Stimulated activated CD4-positive, alpha-beta T cell treated with anti-CD3 and anti-CD28 coated beads, Interleukin-12 subunit alpha, Interleukin-12 subunit beta, amount 100 ng/mL, for 24 hours (primary cell): ENCODE measurements at places on chromosomes 11 and 22.

GRCh38 chr11:91174193-91174592 is 951.3 kb upstream of the CHORDC1 start:
- DNase-seq = no peak

GRCh38 chr22:45963821-45964220 is 13.1 kb downstream of the WNT7B start:
- DNase-seq = no peak

GRCh38 chr22:34913826-34914225 is 152.1 kb upstream of the ISX start:
- no peak for DNase-seq

DNA sequence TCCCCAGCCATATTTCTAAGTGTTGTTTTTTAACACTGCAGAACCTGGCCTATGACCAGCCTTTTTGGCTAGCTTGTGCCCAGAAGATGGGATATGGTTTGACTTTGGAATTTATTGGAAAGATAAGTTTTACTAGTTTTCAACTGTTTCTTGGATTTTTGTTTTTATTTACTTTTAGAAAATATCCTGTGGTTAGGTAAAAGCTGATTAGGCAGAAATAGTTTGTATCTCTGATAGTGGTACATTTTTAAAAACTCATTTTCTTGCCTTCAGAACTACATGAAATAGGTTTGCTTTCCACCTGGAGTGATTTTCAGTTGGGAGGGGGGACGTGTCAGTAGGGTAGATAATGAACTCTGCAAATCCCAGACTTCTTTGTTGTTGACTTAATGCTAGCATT is 91.3 kb upstream of the RASSF10 start:
- no peak for DNase-seq

GRCh38 chr11:21603886-21604285 is 589.0 kb upstream of the ANO5 start:
- DNase-seq = no peak

- DNase-seq = no peak
These were observed 83.4 kb downstream of the WNT7B start for GRCh38 chr22:45893516-45893915.

DNA sequence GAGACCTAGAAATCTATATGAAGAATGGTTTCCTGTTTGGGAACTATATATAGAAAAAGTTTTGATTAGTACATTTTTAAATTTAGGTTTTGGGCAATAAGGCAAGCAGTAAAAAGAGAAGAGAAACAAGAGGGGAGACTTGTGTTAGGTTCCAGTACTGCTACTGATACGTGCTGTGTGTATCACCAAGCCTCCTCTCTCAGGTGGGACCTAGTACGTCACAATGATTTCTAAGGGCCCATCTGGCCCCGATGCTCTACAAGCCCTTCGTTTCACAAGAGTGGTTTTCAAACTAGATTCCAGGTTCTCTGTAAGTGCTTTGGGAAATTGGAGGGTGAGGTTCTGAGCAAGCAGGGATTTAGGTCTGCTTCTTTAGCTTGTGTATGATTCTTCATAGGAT is 39.2 kb downstream of the USP35 start:
- no peak for DNase-seq

DNA sequence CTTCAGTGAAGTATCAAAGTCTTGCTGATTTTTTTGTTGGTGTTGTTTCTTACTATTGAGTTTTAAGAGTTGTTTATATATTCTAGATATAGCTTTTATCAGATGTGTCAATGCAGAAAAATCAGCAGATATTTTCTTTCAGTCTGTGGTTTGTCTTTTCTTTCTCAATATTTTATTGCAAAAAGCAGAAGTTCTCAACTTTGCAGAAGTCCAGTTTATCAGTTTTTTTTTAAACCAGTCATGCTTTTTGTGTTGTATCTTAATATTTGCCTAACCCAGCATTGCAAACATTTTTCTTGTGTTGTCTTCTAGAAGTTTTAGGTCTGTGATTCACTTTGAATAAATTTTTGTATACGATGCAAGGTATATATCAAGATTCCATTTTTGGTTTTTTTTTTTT is 7.0 kb downstream of the ASRGL1 start:
- no peak for DNase-seq

DNA sequence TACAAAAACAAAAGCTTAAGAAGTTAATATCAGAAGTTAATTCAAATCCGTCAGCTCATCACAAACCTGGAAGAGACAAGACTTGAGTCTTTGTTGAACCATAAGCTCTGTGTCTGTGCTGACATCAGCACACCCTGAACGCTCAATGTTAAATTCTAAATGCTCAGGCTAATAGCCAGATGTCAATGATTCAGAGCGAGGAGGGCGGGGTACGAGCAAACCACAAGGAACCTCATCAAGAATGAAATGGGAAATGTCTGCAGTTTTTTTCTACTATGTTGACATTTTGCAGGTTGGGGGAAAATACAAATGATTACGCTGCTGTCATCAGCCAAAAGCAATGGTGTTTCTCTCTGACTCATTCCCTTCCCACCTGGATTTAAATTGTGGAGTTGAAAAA is 1057.2 kb downstream of the NTM start:
- DNase-seq = no peak

- no peak for DNase-seq
These were observed 13.1 kb downstream of the CHID1 start for GRCh38 chr11:897253-898142.

DNA sequence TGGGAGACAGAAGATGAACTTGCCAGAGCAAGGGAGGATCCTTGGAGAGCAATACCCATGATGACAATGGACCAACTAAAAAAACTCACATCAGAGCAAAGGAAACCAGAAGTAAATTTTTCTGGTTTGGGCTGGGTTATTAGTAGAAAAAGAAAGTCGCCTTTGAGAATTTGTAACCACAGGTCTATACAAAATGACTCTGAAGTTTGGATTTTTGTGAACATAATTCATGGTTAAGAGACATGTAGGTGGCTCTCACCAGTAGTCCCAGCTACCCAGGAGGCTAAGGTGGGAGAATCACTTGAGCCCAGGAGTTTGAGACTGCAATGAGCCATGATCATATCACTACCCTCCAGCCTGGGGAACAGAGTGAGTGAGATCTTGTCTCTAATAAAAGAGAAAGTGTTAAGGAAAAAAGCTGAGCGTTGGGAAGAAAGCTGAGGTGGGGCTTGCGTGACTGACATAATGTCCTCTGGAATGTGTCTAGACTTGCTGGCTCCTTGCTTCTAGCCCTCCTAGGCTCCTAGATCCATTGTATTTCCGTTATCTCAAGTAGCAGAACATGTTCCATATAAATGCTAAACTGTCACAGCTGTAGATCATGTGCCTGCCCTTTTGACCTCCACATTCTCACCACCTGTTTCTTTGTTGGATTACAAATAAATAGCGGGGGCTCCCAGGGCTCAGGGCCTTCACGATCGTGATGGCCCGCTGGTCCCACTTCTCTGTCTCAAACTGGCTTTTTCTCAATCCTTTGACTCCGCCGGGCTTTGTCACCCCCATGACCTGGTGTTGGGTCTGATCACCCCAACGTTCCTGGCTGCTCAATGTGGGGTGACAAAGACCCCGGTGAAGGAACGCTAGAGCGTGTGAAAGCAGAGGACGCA is 56.2 kb upstream of the SC5D start:
- DNase-seq = no peak

DNA sequence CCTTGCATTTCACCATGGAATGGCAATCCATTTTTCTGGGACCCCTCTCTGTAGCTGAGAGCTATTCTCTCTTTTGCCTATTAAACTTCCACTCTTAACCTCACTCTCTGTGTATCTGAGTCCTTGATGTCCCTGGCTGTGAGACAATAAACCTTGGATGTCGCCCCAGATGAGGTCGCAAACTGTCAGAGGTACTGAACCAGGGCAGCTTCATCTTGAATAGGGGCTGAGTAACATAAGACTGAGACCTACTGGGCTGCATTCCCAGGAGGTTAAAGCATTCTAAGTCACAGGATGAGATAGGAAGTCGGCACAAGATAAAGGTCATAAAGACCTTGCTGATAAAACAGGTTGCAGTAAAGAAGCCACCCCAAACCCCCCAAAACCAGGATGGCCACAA is 68.0 kb downstream of the RSF1 start:
- DNase-seq = no peak

DNA sequence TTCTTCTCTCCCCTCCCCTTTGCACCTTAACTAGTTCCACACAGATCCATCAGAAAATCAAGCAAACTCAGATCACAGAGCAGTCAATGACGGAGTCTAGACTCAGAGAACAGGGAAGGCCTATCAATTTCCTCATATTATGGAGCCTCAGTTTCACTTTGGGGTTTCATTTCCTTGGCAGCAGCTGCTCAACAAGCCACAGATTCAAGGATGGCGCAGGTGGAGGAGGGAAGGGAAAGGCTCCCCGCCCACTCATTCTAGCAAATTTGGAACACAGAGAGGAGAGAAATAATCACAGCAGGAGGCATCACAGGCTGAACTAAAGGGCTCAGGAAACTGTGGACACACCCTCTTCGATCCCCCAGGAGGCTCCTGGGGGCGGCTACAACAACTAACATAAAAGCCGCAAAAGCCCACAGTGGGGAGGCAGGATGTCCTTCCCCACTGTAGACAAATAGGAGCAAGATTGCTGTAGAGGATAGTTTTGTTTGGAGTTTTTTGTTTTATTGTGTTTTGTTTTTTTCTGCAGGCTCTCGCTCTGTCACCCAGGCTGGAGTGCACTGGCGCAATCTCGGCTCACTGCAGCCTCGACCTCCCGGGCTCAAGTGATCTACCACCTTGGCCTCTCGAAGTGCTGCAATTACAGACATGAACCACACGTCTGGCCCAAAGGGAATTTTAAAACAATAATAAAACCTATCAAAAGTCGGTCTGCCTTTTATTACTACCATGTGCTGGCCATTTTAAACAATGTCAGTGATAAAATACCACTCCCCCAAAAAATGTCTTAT is 3.4 kb downstream of the PLAAT3 start:
- DNase-seq = no peak

- no peak for DNase-seq
These were observed 82.7 kb upstream of the TMEM45B start for GRCh38 chr11:129732941-129733340.

DNA sequence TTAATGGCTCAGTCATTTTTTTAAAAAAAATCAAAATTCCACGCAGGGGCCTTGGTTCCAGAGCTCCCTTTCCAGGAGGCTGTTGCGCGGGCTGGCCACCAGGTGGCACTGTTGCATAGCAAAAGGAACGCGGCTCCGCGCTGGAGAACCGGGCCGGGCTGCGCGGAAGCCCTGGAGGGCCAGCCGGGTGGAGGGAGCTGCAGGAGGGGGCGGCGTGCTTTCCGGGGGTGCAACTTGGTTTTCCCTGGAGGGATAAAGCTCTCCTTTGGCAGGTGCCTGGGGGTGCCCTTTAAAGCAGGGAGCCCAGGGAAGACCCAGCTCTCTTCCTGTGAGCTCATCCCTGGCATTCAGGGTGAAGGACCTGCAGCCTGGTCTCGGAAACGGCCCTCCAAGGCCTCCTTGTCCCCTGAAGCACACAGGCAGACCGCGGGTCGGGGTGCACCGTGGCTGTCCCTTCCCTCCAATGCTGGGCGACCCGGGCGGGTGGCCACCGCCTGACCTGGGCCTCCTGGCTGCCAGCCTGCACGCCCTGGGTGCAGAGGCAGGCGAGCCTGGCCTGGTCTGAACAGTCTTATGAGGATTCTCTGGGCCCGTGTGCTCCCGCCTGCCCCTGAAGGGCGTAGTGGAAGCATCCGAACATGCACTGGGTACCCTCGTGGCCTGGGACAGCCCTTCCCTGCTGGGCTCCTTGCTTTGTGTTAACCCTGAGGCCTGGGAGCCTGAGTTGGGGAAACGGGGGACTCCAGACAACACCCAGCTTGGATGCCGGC is 23.4 kb downstream of the KRTAP5-5 start:
- DNase-seq = peak; percentile 71

- no peak for DNase-seq
These were observed 12.9 kb downstream of the CD59 start for GRCh38 chr11:33723238-33723881.

- DNase-seq = no peak
These were observed 75.1 kb downstream of the KIRREL3 start for GRCh38 chr11:126925321-126926093.

- DNase-seq = no peak
These were observed 22.3 kb upstream of the A4GALT start for GRCh38 chr22:42742940-42743339.

- no peak for DNase-seq
These were observed 111.2 kb upstream of the ALX4 start for GRCh38 chr11:44421090-44421675.

DNA sequence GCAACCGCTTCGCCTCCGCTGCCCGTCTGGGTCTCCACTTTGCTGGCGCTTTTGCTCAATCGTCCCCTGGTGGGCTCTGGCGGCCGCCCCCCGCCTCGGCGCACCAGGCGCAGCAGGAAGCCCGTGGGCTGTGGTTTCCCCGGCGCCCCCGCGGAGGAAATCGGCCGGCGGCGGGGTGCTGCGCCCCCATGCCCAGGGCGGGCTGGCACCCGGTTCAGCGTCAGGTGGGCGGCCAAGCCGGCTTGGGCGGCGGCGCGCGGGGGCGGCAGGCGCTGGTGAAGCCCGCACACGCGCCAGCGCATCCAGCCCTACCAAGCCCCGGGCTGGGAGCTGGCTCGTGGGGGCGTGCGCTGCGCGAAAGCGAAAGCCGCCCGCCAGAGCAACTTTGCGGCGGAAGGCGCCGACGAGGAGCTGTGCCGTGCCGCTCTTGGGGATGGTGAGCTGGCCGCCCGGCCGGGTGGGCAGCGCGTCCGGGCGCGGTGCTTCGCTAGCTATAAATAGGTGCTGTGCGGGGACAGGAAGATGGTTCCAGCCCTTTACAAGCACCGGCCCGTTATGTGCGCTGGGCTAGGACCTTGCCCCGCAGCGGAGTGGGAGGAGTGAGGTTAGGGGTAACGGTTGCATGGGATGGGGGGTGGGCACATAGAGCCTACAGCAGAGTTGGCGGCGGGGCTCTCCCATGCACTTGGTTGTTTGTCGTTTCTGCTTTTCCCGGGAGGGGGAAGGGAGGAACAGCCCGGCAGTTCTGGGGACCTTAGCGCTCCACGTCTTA is 25.0 kb upstream of the SUSD2 start:
- DNase-seq = peak; percentile 52

GRCh38 chr11:133635244-133635739 is 103.0 kb upstream of the OPCML start:
- DNase-seq = no peak

- DNase-seq = no peak
These were observed 26.5 kb upstream of the SESN3 start for GRCh38 chr11:95257456-95257971.

DNA sequence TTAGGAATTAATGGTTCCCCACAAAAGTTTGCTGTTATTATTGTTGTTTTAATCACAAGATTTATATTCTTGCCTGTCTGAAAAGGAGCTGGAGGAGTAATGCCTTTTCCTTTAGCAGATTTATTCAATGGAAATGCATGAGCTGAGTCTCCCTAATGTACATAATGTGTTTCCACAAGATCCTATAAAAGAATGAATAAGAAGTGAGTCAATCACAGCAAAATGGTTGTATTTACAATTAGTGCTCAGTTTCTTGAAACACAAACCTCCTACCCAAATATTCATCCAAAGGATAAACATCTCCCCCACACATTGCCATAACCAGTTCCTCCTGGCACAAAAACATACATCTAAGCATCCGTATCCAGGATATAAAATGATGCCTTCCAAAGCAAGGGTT is 33.3 kb downstream of the ME3 start:
- DNase-seq = no peak
